ENCODE measurements at places on chromosomes 5 and 9. TPM values are rescaled to one million over a fixed set of nuclear protein-coding genes. Genes with fewer than 3 reads are reported as not detected.

TAF11L10 gene
- total RNA-seq = not detected

CA9 gene
- not detected for total RNA-seq

DNA sequence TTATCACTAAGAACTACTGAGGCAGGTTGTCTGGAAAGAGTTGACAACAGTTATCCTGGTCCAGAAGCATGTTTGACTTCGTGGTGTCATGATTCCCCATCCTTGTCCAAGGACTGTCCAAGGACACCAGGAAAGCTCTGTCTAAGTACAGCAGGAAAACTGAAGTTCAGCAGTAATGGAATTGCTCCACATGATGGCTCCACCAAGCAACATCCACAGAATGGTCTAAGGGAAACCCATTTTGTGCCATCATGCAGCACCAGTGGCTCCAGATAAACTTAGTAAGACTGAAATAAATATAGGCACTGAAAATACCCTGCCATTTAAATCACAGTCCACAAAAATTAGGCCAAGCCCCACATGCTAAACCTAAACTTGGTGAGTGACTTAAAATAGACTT lies 192.8 kb downstream of the CDH18 start:
- DNase-seq = peak; percentile 32

DNA sequence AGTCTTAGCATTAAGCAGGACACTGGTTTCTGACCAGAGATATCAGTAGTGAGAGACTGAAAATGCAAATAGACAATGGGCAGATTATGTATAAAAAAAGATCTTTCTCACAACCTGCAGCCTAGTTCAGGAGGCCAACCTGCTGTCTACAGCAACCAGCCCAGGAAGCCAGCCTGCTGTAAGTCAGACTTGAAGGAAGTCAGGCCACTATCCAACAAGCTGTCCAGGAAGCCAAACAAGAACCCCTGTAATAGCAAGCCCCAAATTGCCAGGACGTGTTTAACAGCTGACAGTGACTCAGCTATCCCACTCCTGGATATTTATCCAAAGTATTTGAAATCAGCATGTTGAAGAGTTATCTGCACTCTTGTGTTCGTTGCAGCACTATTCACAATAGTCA lies 121.8 kb upstream of the SPIN1 start:
- DNase-seq = peak; percentile 20

Measured in MCF 10A (cell line).